Regular cardiac myocyte (primary cell): ENCODE measurements at places on chromosomes 3 and 15. TPM values are rescaled to one million over a fixed set of nuclear protein-coding genes. Genes with fewer than 3 reads are reported as not detected.

CCR3 gene
- total RNA-seq, result not detected in 2 replicates

MKRN2OS gene
- not detected in 2 replicates for total RNA-seq

NEK11 gene
- 4.2 and 7.6 TPM in 2 replicates for total RNA-seq

CADPS gene
- total RNA-seq, result 0.85 TPM in 1 of 2 replicates, not detected in the other

TMEM40 gene
- total RNA-seq, result not detected in 2 replicates

LIPH gene
- 0.96 and 2.3 TPM in 2 replicates for total RNA-seq

ADAMTSL3 gene
- 0.38 and 1.7 TPM in 2 replicates for total RNA-seq

IQGAP1 gene
- total RNA-seq, result 176 and 222 TPM in 2 replicates

TMIE gene
- not detected in 2 replicates for total RNA-seq

TWF2 gene
- 60.3 and 100 TPM in 2 replicates for total RNA-seq

TNK2 gene
- total RNA-seq, result 5.9 and 12.8 TPM in 2 replicates

CYP8B1 gene
- total RNA-seq, result not detected in 2 replicates

APOD gene
- 0.19 and 1.4 TPM in 2 replicates for total RNA-seq

CFAP92 gene
- total RNA-seq, result under 0.01 TPM in 1 of 2 replicates, not detected in the other

CAMK2N2 gene
- total RNA-seq, result not detected in 2 replicates

SUSD5 gene
- total RNA-seq, result 11.3 and 20.7 TPM in 2 replicates

ILDR1 gene
- total RNA-seq, result not detected in 2 replicates
